Left cardiac atrium (tissue), 4 donors: ENCODE measurements at places on chromosomes 2 and 18. TPM values are rescaled to one million over a fixed set of nuclear protein-coding genes. Genes with fewer than 3 reads are reported as not detected.

The DOK6 gene
- total RNA-seq = 9.0 TPM

The MAL gene
- 7.8 TPM for total RNA-seq

The POTEJ gene
- not detected for total RNA-seq

The FAM110C gene
- total RNA-seq = 6.2 TPM

The KLHL29 gene
- 3.3 TPM for total RNA-seq

The MAP2 gene
- 4.7 TPM for total RNA-seq

The SFTPB gene
- total RNA-seq = 0.12 TPM

The DIPK1C gene
- 1.3 TPM for total RNA-seq

The ZEB2 gene
- 118 TPM for total RNA-seq

The SERPINB8 gene
- total RNA-seq = 3.5 TPM

The CRYBA2 gene
- not detected for total RNA-seq

The RPIA gene
- total RNA-seq = 13.7 TPM

The TEKT4 gene
- not detected for total RNA-seq

The MTCL1 gene
- total RNA-seq = 4.3 TPM

The MDH1B gene
- 0.50 TPM for total RNA-seq

The ABCG8 gene
- not detected for total RNA-seq

The HRH4 gene
- total RNA-seq = not detected

The AFF3 gene
- total RNA-seq = 22.8 TPM

The EMILIN2 gene
- total RNA-seq = 17.8 TPM

The METAP1D gene
- 3.4 TPM for total RNA-seq

The CROCC2 gene
- not detected for total RNA-seq

The C2orf78 gene
- total RNA-seq = not detected

The TRIM43B gene
- total RNA-seq = not detected

The FARP2 gene
- 28.3 TPM for total RNA-seq

The LIMS3 gene
- 6.3 TPM for total RNA-seq

The SCG2 gene
- 0.42 TPM for total RNA-seq

The ZNF521 gene
- total RNA-seq = 34.4 TPM

The FAM210A gene
- 58.4 TPM for total RNA-seq

The CCL20 gene
- not detected for total RNA-seq

The SCYGR3 gene
- not detected for total RNA-seq

The GCKR gene
- 1.2 TPM for total RNA-seq

The SKOR2 gene
- not detected for total RNA-seq

The NEUROD1 gene
- total RNA-seq = not detected

The C2orf80 gene
- not detected for total RNA-seq
